ENCODE measurements at places on chromosomes 4 and X.

DNA sequence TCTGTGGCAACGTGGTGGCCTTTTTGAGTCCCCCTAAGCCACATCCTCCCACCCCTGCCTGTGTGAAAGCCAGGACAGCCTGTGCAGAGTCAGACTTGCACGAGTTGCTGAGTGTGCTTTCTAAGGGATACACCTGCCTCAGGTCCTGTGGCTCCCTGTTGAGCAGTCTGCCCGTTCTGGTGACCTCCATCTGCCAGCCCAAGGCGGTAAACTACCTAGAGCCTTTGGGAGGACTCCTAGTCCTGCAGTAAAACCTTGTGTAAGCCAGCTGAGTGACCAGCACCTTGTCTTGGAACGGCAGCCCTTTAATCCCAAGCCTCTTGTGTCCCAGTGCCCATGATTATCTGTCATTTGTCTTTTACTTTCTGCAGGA lies 69.3 kb downstream of the NBDY start:
- no peak for DNase-seq

- DNase-seq, result no peak
Observed at GRCh38 chr4:113993887-113994286, 14.4 kb upstream of the ARSJ start.

GRCh38 chrX:137926090-137926489 lies 360.2 kb downstream of the ZIC3 start:
- DNase-seq, result no peak

- no peak for DNase-seq
Observed at GRCh38 chr4:13612569-13612968, 15.0 kb downstream of the BOD1L1 start.

- no peak for DNase-seq
Observed at GRCh38 chr4:8506373-8507195, 66.0 kb downstream of the TRMT44 start.

DNA sequence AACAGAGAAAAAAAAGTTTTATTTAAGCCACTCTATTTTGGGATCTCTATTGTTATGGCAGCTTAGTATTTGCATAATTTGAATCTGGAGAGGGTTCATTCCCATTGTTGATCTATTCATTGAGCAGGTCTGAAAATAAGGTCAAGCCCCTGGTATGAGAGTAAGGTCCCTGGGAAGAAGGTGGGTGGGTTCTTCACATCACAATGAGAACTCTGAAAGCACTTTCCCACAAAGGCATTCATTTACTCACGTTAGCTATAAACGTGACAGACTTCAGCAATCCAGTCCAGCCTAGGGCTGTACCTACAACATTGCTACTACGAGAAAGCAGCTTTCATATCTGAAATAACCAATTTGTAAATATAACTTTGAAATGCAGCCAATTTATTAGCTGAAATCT lies 126.2 kb downstream of the CORIN start:
- no peak for DNase-seq

- DNase-seq, result no peak
Observed at GRCh38 chr4:83546786-83547185, 10.9 kb downstream of the GPAT3 start.

DNA sequence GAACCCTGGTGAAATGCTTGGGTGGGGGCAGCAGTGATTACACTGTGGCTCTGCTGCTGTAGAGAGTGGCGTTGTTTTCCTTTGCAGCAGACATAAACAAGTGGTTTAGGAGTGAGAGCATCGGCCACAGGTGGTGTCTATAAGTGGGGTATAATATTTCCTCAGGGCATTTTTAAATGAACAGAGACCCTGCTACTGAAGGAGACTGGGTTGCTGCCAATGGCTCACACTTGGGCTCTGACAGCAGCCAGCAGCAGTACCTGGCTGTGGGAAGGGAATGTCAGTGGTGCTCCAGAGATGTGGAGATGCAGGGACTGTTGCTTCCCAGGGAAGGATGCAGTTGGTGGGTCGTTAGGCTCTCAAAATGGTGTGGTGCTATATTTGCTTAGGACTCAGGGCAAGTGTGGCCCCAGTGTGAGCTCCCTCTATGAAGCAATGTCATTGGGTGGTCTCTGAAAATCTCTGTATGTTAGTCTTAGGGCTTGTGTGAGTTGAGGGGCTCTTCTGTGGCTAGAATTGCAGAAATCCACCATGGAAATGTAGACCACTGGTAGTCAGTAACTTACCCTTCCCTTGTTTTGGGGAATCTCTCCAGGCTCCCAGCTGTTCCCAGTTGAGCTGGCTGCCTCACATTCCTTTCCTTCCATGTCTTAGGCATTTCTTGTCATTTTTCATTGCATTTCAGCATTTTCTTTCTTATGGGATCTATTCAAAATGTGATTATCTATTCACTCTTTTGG lies 1023.0 kb upstream of the GRID2 start:
- no peak for DNase-seq

GRCh38 chr4:48490012-48490679 lies at the start of gene ZAR1:
Gene ZAR1, plus strand, starts transcription at chr4:48490252. Its CDS starts 40 bp downstream, at chr4:48490292.
- no peak for DNase-seq

DNA sequence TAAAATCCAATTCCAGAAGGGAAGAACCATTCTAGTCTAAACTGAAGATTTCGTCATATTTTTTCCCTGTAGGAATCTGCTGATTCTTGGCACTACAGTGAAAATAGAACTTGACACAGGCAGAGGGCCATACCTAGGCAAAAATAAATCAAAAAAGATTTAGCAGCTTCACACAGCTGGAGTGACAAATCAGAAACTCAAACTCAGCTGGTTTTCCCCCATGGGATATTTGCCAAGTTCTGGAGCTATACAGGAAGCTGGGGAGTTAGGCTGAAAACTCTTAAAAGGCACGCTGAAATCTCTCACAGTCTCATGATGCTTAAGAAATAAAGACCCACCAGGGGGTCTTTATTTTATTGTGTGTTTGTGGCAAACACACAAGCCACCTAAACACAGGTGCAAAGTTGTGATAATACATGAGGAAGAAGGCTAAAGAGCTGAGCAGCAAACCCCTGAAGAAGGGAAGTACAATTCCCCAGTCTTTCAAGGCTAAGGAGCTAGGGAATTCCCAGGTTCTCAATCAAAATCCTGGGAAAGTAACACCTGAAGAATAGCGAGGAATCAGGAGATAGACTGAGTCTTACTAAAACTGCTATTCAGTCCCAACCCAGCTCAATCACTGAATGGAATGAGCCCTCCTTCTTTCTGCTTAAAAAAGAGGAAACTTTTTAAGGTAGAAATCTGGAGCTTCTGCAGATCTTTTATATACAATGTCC lies 32.1 kb upstream of the BEND2 start:
- no peak for DNase-seq

DNA sequence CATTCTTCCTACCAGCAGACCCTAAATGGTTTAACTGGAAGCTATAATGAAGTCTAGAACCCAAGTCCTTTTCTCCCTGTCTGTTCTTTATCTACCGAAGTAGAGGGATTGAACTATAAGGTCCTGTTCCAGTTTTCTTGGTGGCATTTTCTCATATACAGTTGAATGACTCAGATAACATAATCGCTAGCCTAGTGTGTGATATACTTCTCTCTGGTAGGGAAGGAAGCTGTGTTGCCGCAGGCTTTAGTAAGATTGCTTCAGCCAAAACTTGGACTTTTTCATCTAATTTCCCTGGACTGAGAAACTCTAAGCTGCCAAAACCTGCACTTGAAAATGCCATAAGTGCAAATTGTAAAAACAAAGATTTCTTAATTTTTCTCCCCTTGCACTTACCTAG lies 123.4 kb downstream of the NWD2 start:
- DNase-seq, result no peak

- DNase-seq, result no peak
Observed at GRCh38 chrX:148763896-148764295, 263.5 kb downstream of the AFF2 start.

- no peak for DNase-seq
Observed at GRCh38 chrX:118963159-118963558, 11.3 kb upstream of the LONRF3 start.

DNA sequence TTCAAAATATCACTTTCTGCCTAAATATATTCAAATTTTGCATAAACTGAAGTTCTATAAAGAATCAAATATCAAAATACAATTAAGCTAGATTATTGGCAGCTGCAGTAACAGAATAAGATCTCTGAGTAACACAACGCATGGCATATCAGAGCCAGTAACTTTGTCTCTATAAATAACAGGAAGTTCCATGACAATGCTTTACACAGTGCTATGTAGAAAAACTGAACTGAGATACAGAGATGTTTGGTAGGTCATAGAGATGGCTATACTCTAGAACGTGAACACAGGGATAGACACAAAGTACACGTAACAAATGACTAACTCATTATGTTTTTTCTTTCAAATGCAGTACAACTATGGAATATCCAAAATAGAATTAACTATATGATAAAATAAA lies 18.2 kb downstream of the UBE2D3 start:
- no peak for DNase-seq

All from stimulated activated CD8-positive, alpha-beta memory T cell treated with anti-CD3 and anti-CD28 coated beads, Interleukin-2, amount 100 ng/mL, for 48 hours (primary cell).